CD4-positive, alpha-beta T cell treated with Interleukin-17A for 1 hour (primary cell): ENCODE measurements at places on chromosomes 2 and 18.
A peak's percentile ranks its signal among the peaks of the same experiment; 100 is the strongest.

DNA sequence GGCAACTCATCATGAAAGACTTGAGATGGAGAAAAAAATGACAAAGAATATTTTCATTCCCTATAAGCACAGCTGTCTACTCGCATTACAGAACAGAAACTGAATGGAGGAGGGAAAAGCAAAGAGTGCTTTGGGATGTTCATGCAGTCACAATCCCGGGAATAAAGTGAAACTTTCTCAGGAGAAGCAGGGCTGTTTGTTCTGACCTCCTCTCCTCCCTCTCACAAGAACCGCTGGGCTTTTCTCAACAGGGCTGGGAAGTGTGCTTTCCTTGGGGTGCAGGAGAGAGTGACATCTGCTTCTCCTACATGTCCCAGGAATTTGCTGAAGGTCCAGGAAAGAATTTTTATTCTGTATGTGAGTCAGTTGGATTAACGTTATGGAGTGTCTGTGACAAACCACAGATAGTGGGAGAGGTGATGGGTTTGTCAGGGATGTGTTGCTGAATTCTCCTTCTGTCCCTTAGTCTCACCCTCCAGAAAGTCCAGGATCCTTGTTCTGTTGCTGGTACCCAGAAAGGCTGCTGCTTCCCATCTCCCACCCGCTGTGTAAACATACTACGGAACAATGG is 125.6 kb downstream of the HRH4 start:
- DNase-seq: no peak

GRCh38 chr2:150859162-150859561 is 371.7 kb upstream of the RND3 start:
- no peak for DNase-seq

DNA sequence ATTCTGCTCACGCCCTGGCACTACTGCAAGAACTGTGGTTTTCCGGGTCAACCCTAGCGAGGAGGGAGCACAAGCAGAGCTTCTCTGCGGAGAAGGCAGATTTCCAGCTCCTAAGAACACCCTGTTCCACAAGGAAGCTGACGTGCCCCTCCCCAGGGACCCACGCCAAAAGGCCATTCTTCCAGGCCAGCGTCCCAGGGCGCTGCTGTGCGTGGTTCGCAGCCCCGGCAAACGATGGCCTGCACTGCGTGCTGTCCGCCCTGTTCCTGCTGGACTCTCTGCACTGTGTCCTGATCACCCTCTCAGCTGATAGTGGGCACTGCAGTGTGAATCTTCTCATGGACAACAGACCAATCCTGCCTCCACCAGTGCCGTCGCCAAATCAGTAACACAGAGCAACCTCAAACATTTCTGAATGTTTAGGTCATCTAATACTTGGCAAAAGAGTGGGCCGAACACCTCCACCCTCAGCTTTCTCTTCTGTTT is 49.1 kb downstream of the ADI1 start:
- DNase-seq: no peak

DNA sequence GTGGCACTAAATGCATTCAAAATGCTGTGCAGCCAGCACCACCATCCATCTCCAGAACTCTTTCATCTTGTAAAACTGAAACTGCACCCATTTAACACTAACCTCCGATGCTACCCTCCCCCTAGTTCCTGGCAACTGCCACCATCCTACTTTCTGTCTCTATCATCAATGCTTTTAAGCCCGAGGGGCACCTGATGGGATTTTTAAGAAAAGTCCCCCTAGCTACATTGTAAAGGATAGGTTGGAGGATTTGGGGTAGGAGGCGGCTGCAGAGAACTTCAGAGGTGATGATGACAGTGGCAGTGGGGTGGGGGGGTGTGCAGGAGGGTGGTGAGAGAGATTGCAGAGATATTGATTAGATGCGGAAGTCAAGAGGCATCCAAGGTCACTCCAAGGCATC is 10.8 kb upstream of the YWHAQ start:
- DNase-seq: peak; percentile 48

- no peak for DNase-seq
These were observed 180.6 kb downstream of the ZNF521 start for GRCh38 chr18:25171334-25171733.

GRCh38 chr2:120262150-120262549 is 9.5 kb downstream of the RALB start:
- DNase-seq: no peak

DNA sequence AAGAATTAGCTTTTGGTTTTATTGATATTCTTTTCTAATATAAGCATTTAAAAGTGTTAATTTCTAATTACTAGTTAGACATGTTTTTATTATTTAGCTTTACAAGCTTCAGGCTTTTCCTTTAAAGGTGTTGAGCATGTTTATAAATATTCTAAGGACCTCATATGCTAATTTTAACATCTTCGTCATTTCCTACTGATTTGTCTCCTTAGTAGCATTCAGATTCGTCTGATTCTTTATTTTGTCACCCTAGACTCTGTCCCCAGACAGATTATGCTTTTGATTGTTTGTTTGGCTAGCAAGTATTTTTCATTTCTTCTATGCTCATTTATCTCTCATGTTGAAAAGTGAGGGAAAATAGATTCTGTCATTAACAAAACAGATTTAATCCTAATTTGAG is 51.7 kb downstream of the EIF5B start:
- no peak for DNase-seq

GRCh38 chr18:10299643-10300042 is 154.8 kb upstream of the APCDD1 start:
- DNase-seq: no peak

GRCh38 chr2:52465287-52465686 is 1302.3 kb upstream of the CHAC2 start:
- no peak for DNase-seq

- DNase-seq: no peak
These were observed 113.5 kb upstream of the ZNF236 start for GRCh38 chr18:76708722-76709353.

- DNase-seq: no peak
These were observed 113.3 kb upstream of the DAPL1 start for GRCh38 chr2:158681816-158682215.

- no peak for DNase-seq
These were observed 582.9 kb upstream of the PIK3C3 start for GRCh38 chr18:41372046-41372665.

- no peak for DNase-seq
These were observed 284.9 kb downstream of the OSR1 start for GRCh38 chr2:19073522-19073921.

DNA sequence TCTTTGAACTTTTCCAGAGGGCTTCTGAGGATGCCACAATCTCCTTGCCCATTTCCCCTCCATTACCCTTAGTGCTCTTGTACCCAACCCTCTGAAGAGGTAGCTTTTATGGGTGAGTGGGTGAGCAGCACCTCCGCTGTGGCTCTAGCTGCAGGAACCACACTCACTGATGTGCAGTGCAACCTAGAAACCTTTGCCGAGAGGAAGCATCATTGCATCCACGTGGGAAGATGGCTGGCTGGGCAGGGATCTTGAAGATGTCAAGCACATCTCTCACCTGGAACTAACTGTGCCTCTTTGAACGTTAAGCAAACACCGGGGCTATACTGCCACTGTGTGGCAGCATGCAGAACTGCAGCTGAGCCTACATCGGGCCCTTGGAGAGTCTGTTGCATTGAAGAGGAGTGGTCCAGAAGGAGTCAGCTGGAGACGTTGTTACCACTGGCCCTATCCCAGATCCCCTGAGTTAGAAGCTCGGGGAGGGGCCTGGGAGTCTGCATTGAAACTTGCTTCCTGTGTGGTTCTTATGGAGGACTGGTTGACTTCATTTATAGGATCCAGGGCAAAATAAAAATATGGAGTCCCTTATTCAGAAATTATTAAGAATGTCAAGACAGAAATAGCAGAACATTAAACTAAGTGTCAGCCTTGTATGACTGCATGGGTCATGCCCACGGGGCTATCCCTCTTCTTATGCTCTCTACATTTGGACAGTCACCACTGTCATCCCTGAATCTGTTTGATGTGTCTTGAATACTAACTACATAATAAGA is 28.7 kb downstream of the IGFBP5 start:
- DNase-seq: peak; percentile 68

DNA sequence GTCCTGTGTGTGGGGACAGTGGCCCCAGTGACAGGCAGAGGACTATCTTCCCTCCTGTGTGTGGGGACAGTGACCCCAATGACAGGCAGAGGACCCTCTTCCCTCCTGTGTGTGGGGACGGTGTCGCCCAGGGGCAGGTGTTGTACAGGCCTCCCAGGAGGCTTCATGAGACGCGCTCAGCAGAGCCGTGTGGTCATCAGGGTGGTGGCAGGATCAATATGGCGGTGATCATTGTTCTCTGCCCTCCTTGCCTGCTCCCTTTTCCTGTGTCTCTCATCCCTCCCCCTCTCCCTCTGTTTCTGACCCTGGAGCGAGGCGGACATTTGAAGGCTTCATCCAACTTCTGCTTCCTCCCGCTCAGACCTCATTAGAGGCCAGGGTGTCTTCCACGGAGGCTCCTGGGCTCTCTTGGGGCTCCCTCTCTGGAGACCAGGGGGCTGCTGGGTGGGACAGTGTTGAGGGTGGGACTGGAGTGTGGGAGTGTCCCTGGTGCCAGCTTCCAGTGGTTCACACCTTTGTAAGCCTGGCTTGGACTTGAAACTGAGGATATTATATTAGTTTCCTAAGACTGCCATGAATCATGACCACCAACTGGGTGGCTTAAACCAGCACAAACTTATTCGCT is 59.5 kb downstream of the ACKR3 start:
- DNase-seq: no peak

DNA sequence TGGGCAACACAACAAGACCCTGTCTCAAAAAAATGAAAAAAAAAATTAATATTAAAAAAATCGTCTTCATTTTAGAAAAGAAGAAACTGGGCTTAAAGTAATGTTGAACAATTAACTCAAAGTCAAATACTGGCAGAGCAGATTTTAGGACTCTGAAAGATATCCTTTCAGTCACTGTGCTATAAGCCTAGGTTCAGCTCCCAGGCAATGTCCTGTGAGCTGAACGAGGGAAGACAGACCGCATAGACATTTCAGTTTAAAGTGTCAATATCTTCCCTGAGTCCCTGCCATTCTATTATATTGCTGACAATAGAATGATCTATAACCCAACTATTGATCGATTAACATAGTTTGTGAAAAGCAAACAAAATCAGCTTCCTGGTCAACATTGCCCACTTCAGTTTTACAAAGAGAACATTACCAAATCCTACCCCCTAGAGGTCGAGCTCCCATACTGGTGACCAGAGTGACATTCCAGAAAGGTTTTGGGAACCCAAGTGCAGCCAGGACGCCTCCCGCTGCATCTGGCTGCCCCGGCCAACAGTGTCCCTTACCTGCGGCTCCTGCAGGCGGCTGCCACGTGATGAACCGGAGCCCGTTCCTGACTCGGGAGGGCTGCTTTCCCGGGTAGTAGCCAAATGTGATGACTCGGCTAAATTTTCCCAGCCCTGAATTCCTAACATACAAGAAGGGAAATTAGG is 639 bp downstream of the MRO start:
- no peak for DNase-seq

- DNase-seq: no peak
These were observed 543.9 kb upstream of the LINC00305 start for GRCh38 chr18:64692826-64693225.

DNA sequence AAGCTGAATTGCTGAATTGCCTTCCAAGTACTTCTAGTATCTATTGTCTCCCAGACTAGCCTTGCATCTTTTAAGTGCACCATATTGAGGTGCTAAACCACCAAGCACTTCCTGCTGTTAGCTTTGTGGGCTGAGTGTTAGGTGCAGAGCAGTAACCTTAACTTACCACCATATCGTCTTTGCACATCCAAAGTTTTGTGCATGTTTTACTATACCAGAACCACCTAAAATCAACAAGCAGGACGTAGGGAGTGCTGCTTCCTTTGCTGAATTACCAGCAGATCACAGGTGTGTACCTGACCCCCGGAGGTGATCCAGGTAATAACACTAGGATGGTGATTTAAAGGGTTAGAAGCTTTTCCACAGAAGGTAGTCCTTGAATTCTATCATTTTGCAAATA is 359.9 kb upstream of the HNRNPA3 start:
- DNase-seq: peak; percentile 63

- peak; percentile 72 for DNase-seq
These were observed 679 bp downstream of the PTMA start for GRCh38 chr2:231708773-231709635.

- no peak for DNase-seq
These were observed 18.5 kb downstream of the PMAIP1 start for GRCh38 chr18:59918320-59918755.

GRCh38 chr18:45957100-45957499 is 10.0 kb downstream of the EPG5 start:
- DNase-seq: no peak

DNA sequence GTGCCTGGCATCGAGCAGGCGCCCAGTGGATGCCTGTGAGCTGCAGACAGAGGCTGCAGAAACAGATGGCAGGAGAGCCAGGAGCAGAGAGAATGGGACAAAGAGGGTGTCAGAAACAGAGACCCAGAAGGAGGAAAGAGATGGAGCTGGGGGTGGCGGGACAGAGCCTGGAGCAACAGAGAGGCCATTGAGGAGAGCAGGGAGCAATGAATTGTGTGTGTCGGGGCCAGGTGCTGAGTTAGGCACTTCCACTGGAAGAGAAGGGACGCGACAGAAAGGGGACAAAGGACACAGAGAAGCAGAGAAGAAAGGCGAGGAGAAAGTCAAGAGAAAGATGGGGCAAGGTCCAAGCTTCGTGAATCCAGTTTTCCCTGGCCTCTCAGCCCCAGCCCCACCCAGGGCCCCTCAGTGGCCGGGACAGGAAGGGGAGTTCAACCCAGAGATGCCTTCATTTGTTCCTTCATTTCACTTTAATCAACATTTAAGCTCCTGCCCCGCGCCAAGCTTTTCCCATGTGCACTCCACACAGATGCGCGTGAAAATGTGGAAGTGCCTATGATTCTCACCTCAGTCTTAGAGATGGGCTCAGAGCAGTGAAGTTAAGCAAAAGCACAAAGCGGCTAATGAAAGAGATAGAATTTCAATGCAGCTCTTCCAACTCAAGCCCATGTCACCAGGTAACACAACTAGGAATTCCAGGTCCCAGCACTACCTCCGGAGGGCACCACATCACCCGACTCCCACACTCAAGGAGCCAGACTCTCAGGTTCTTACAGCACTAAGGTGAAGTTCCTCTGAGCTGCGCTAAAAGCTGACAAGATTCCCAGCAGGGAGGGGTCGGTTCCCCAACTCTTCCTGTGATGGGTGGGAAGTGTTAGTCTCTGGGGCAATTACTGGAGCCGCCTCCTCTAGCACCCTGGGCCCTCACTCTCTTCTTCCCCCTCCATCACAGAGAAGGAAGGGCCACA is 55.1 kb downstream of the TNS1 start:
- no peak for DNase-seq

DNA sequence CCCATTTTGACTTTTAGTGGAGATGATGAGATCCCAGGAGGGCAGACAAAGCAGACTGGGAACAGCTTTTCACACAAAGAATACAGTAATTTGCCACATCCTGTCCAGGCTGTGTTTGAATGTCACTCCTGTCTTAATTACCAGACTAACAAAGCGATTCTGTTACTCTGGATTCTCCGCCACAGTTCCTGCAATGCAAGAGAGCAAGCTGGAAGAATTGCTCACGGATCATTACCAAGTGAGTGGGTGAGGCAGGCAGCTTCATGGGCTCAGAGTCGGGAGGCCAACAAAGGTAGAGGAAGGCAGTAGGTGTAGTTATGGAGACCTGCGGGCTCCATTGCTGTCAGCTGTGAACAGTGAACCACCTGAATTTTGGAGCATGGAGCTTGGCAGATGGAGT is 250.5 kb upstream of the ATP5MC3 start:
- DNase-seq: no peak
